ENCODE measurements at places on chromosomes 12 and 14.

- DNase-seq = no peak
Observed at GRCh38 chr12:51493281-51493680, 68.7 kb downstream of the SLC4A8 start.

DNA sequence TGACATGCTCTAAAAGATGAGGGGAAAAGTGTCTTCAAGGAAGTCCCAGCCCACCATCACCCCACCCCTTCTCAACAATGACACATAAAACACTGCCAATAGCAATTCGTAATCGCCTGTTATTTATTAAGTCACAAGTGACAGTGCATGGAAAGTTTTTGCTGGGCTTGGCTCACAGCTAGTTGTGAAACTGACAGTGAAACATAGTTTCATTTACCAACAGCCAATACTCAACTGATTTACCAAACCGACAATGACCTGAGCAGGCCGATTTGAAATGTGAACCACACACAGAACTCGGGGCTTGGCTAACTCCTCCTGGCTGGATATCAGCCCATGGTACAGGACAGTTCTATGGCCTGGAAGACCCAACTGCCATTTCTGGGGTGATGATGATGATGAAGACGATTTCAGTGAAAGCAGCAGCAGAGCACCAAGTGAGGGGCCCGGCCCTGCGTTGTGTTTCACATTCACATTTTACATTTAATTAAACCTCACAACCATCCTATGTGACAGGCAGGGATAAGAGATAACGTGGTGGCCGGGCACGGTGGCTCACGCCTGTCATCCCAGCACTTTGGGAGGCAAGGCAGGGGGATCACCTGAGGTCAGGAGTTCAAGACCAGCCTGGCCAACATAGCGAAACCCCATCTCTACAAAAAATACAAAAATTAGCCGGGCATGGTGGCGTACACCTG lies 42.7 kb downstream of the CAMKK2 start:
- no peak for DNase-seq

GRCh38 chr14:99266181-99267178 lies 5.5 kb downstream of the BCL11B start:
- peak; percentile 66 for DNase-seq

GRCh38 chr12:68803948-68804656 lies 3.9 kb upstream of the MDM2 start:
- no peak for DNase-seq

- DNase-seq = peak; percentile 90
Observed at GRCh38 chr12:58341791-58342190, 400.4 kb downstream of the ATP23 start.

DNA sequence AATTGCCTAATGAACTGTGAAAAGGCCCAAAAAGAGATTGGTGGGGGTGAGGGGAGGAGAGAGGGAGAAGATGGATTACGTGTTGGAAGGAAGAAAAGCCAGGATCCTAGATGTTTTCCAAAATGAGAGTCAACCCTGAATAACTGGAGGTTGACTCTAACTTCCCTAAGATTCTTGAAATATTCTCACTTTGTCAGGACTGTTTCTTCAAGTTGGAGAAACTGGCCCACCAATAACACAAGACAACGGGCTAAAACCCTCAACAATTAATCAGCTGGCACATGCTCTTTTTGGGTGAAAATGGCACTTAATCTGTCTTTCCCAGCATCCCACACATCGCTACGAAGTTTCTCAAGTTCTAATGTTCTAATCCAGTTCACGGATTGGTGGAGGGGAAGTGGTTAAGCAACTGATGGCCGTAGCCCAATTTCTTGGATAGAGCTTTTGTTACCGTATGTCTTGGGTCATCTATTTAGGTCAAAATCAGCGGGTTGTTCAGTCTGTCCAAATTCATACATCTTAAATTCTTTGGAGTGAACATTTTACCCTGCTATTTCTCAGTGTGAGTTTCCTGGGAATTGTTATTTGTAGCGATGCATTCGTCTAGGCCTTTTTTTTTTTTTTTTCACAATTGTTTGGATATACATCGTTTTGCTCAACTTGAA lies 49.0 kb downstream of the GPHB5 start:
- no peak for DNase-seq

DNA sequence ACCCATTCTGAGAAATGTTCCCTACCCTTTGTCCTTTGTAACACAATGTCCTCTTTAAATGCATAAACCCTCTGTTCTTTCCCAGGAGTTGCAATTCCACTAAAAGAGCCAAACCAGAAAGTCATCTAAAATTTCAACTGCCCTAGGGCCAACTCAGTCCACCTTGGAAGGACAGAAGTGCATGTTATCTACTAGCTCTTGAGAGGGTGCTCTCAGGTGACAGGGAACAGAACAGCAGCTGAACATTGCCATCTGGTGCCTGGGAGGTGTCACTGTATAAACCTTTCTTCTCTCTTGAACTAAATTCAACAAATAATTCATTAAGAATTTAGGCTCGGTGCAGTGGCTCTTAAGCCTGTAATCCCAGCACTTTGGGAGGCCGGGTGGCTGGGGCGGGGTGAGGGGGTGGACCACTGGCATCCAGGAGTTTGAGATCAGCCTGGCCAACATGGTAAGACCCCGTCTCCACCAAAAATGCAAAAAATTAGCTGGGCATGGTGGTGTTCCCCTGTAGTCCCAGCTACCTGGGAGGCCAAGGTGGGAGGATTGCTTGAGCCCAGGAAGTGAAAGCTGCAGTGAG lies 10.3 kb upstream of the FERMT2 start:
- no peak for DNase-seq

DNA sequence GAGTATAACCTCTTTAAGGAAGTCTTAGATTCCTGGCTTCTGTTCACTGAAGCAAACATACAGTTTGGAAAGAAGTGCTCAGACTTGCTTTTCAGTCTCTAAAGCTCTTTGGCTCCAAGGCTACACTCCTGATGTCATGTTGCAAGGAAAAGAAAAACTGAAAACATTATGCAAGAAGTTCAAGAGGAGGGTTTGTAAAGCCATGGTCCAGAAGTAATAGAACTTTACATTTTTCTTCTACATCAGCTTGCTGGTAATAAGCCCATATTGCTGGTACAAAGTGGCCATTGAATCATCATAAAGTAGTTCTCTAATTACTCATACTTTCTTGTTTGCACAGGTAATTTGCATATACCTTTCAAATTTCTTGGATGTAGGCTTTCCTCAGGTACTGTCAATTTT lies 83.6 kb downstream of the BBS10 start:
- no peak for DNase-seq

DNA sequence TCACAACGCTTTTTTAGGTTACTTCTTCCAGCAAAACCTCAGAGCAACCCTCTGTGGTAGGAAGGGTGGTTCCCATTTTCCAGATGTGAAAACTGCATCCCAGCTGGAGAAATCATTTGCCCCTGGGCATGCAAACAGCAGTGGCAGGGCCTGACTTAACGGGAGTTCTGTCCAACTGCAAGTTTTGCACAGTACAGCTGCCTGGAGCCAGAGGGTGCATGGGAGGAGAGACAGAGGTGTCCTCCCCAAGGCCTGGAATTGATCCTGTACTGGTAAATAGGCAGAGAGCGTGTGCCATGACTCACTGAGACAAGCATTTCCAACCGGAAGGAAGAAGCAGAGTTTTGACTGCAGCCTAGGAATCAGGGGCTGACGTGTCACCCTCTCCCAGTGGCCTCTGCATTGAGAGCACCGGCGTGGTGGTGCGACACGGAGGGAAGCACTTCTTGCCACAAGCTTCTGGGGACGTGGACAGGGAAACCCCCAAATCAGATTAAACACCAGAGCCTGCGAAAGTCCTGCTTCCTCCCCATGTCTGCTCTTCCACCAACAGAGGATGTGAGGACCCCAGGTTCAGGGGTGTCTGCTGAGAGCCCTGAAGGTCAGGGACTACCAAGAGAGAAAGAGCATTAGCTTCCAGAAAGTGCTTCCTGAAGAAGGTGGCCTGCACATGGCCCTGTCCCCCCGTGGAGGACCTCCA lies 19.0 kb upstream of the SERPINA4 start:
- DNase-seq = no peak

- DNase-seq = no peak
Observed at GRCh38 chr14:100381395-100382105, 58.4 kb downstream of the SLC25A47 start.

- no peak for DNase-seq
Observed at GRCh38 chr14:96737881-96738280, 59.3 kb upstream of the VRK1 start.

DNA sequence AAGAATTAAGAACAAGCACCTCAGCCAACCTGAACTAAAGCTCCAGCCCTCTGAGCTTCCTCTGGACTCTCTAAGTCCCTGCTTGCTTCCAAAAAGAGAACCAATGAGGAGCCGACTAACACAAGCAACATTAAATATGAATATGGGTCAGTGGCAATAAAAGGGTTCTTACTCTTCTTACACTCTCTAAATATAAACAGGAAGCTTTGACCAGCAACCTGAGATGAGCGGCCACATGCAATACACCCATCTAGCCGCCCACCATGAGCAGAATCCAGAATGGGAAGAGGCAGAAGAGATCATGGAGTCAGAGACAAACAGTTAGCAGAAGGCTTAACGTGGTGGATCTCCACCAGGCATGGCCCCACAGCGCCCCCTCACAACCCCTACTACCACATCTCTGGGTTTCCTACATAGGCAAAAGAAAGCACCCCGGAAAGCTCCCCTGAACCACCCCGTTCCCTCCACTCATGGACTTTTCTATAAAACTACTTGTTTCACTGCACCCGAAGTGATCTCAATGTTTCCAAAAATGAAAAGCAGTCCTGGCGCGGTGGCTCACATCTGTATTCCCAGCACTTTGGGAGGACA lies 59.4 kb downstream of the TTC7B start:
- no peak for DNase-seq

DNA sequence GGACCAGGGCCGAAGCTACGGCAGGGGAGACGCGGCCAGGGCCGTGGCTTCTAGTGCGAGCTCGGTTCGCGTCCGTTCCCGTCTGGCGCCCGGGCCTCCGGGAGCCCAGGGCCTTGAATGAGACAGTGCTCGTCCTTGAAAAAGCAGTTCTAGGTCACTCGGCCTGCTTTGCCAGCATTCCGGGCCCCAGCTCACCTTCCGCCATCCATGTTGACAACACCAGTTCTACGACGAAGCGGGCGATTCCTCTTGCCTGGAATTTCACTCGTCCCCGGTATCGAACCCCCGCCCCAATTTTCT lies 4.5 kb downstream of the OR10AD1 start:
- no peak for DNase-seq

- no peak for DNase-seq
Observed at GRCh38 chr14:103347091-103347815, 13.2 kb downstream of the EIF5 start.

GRCh38 chr14:76073717-76074116 lies 78.0 kb upstream of the GPATCH2L start:
- DNase-seq = no peak

DNA sequence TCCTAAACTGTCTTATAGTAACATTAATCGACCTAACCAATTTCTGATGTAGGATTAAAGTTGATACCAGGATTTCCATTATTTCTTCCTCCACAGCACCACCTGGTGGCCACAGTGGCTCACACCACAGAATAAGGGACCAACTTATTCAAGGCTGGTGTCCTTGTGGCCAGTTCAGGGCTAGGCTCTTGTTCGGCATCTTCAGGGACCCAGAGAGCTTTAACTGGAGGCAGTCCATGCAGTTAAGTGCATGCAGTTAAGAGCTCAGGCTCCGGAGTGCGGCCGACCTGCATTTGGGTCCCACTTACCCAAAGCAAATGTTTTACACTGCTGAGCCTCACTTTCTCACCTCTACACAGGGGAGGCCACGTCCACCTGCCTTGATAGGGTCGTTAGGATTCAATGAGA lies 42.0 kb upstream of the GPR68 start:
- DNase-seq = peak; percentile 33

DNA sequence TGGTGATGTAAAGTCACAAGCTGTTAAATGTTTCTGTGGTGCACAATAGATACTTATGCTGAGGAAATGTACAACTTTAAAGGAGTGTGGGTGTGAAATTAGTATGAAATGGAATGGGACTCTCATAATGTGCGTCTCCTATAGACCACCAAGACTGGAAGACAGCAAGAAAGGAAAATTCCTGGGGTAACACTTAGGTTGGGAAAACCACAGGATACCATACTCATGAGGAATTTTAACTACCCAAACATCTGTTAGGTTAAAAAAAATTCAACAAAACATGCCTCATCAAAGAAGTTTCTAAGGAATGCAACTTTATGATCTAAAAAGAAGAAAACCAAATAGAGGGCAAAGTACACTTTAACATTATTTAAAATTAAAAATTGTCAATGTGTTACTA lies 113.7 kb upstream of the MYF6 start:
- DNase-seq = peak; percentile 92

DNA sequence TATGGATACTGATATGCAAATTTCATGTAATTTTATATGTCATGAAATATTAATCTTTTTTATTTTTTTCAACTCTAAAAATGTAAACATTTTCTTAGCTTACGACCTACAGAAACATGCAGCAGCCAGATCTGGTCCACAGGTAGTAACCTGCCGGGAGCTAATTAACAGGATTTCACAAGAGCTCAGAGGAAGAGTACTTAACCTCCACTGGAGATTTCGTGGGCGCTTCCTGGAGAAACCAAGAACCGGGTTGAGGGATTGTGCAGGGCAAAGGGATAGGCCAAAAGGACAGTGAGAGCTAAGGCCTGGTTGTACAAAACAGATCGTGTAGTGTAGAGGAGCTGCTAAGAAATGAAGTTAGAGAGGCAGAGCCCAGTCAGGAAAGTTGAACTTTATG lies 315.7 kb downstream of the PAWR start:
- no peak for DNase-seq

DNA sequence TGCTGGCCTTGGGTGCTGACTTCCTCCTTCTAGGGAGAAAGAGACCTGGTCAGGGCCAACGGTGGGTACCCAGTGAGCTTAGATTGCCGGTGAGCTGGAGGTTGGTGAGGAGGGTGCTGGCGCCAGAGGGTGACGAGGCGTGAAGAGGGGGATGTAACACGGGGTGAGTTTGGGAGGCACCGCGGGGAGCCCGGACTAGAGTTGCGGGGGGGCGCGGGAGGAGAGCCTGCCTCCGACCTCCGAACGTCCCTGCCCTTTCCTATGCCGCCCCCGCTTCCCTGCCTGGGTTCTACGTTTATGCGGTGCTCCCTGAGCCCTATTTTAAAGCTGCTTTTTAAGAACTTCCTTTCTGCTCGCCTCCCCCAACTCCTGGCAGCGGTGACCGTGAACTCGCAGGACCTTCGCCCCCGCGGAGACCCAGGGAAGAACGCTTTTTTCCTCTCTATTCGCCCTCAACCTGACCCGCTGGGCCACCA lies 18.6 kb downstream of the OR6S1 start:
- no peak for DNase-seq

GRCh38 chr14:92323011-92323915 lies at the start of gene SLC24A4:
Gene SLC24A4, plus strand, starts transcription at chr14:92323165. Its CDS starts 666 bp downstream, at chr14:92323831.
- DNase-seq = no peak

- peak; percentile 12 for DNase-seq
Observed at GRCh38 chr12:18799561-18799960, 61.6 kb downstream of the CAPZA3 start.

- DNase-seq = no peak
Observed at GRCh38 chr14:56715938-56716337, 94.3 kb downstream of the OTX2 start.
